Activated naive CD4-positive, alpha-beta T cell treated with anti-CD3 and anti-CD28 coated beads for 36 hours (primary cell): ENCODE measurements at places on chromosomes 7 and 10.

DNA sequence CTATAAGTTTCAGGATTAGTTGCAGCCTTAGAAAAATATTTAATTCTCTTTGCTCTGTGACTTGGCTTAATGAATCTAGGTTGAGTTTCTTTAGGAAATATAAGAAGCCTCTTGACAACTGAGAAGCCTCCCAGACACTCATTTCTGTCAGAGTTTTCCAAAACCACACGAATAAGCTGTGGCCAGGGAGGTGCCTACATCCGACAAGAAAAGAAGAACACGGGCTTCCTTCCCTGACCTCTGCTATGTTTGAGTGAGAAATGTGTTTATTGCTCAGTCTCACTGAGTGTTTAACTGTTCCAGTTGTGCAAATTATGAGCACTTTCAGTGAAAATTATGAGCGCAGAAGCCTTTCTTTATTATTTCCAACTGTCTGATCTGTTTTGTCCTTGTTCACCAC, 105.0 kb downstream of the TRIL start:
- no peak for DNase-seq

DNA sequence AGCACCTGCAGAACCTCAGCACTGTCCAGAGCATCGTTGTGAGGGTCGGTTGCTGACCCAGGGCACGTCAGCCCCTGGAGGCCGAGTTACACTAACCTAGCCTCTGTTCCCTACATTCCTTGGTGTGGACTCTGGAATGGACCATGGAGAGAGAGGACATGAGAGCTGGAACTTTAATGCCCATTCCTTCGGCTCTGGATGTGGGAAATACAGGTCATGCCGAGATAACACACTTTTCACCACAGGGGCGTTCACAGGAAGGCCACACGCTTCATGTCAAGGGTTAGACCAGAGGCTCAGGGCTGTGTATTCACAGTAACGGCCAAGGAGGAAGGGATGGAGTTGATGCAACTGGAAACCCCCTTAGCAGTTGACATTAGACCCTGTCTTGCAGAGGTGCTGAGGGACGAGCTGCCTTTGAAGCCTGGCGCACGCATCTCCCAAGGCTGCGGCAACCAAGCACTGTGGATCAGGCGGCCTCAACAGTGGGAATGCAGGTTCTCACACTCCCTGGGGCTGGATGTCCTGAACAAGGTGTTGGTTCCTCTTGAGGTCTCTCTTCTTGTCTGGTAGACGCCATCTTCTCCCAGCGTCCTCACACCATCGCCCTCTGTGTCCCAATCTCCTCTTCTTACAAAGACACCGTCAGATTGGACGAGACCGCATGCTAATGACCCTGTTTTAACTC, 245.2 kb downstream of the KLF6 start:
- DNase-seq, result no peak

GRCh38 chr7:121282129-121282528, 46.7 kb upstream of the WNT16 start:
- DNase-seq, result no peak

- no peak for DNase-seq
Measured at GRCh38 chr10:74103560-74104258, 46.9 kb downstream of the AP3M1 start.

DNA sequence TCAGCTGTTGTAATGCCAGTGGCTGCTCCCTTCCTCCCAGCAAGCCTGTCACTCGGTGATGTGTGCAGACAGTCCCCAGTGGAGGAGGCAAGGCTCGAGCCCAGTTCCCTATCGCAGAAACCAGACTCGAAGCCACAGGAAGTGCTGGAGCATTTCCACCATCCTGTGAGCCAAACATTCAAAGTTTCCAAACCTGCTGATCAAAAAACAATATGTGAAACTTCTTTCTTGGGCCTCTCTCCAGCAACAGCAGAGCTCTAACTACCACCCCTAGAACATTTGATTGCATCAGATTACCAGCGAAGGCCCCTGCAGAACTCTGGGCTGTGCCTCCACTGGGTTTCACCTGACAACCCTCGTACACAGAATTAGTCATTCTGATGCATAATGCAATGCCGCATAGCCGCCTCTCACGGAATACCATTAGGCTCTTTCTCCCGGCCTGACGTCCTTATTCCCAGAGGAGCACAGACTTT, 94.0 kb downstream of the ELMO1 start:
- peak; percentile 87 for DNase-seq

DNA sequence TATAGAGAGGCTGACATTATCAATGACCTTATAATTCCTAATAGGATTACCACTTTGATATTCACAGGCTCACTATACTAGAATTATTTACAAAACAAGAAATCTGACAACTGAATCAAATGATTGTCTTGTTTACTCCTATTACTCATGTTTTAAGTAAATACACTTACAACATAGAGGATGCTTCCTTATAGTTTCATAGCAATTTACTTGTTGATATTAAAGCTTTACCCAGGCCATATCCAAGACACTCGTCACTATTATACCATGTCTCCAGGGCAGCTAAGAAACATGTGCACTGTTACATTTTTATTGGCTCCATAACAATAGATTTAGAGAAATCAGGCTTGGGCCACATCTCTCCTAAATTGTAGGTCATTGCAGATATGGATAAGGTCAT, 276.9 kb downstream of the HGF start:
- DNase-seq, result no peak

DNA sequence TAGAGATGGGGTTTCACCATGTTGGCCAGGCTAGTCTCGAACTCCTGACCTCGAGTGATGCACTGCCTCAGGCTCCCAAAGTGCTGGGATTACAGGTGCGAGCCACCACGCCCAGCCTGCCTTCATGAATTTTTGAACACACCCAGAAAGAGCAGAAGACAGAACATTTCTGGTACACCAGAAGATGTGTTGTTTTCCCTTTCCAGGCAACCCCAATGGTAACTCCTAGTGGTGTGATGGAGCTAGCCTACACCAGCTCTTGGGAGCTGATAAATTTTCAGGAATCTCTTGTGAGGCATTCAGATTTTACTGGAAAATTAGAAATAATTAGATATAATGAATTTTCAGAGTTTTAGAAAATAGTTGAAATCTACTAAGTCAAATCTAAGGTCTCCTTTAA, 904 bp upstream of the CCDC7 start:
- DNase-seq, result peak; percentile 19

DNA sequence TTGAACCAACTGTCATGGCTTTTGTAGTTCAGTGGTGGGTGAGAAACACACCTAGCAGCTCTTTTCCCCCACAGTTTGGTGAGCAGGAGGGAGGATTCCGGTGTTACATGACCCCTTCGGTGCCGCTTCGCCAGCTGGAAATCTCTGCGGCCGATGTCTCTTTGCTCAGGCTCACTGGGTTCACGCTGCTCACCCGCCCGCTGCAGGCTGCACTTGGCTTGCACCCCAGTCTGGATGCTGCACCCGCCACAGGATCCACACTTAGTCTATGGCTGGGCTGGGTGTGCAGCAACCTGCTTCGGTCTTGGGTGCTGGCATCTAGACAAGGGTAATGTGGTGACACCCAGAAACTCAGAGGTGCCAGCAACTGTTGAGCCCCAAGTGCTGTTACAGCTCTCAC, 191.8 kb downstream of the PON1 start:
- no peak for DNase-seq
